H4 (cell line): ENCODE measurements at places on chromosomes 4 and X.

- no peak for DNase-seq
These were observed 384.6 kb downstream of the HNRNPD start for GRCh38 chr4:81989202-81989601.

- no peak for DNase-seq
These were observed 1605.6 kb upstream of the TENM3 start for GRCh38 chr4:180637616-180638015.

DNA sequence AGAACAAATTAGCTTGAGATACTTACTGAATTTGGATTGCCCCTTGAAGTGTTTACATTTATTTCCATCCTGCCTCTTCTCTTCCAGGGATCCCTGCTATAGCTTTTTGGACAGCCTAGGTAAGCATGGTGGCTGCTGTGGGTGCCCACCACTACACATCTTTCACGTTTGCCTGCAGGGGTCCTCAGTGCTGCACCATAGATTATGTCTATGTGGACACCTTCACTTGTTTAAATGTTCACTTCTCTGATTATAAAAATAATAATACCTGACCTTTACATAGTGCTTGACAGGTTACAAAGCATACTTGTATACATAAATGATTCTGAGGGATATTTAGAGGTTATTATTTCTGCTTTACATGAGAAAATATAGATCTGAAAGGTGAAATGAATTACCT is 67.9 kb upstream of the SLC4A4 start:
- peak; percentile 12 for DNase-seq

GRCh38 chr4:153023692-153024394 is 87.7 kb downstream of the FHDC1 start:
- DNase-seq: no peak

DNA sequence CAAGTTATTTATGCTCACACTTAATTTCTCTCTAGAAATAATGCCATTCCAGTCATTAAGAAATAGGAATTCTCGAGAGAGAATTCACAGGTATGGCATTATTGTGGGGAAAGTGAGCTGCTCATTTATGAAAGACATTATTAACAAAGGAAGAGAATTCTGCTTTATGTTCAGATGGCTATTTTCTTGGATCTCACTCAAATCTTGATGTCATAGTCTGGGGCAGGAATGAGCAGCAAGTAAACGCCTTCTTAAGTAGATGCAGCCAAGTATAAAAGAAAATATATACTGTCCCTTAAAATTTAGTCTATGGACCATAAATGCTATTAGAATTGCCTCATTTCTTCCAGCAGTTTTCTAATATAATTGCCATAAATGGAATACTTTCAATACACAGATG is 58.2 kb upstream of the FBXW7 start:
- no peak for DNase-seq

DNA sequence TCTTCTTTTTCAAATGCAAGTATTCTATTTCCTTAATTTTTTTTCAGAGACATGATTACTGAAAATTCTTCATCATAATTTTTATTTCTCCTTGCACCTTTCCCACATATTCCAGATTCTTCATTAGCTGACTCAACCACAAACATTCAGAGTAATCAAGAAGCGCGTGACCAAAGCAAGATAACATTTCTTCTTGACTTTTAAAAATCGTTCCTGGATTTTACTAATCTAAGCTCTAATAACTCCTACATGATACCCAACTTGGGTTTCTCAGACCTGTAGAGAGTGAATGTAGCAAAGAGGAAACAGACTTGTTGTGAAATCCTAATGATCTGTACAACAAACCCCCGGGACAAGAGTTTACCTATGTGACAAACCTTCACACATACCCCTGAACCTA is 615.0 kb downstream of the TMA16 start:
- DNase-seq: no peak

GRCh38 chrX:623599-624315 is 6.8 kb upstream of the SHOX start:
- no peak for DNase-seq

DNA sequence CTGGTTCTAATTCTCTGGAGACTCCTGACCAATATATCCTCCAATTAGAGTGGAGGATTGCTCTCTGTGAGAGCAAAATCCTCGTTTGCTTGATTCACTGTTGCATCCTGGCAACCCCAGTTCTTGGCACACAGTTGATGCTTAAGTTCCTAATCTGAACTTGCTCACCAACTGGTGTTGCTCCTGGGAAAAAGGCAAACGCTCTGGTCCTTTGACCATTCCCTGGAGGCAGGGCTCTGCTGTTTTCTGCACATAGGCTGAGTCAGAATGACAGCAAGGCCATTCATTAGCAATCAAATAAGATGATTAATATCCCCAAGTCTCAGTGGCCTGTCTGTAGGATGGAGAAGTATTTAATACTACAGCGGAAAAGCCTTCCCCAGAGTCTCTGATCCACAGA is 172.7 kb upstream of the TBC1D9 start:
- no peak for DNase-seq

- DNase-seq: no peak
These were observed 412.5 kb upstream of the KLHL4 start for GRCh38 chrX:87105131-87105530.

DNA sequence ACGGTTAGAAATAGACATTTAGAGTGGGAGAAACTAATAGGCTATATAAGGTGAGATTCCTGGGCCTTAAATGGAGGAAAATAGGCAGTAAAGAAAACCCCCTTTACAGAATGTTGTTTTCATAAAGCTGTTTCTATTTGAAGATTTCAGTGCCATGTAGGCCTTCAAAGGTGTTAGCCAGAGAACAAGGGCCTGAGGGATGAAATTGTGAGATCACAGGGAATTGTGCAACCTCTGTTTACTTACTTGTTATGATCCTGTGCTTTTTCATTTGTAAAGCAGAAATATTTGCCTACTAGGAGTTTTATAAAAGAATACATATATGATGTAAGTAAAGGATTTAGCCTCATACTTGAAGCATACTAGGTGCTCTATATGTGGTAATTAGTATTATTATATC is 272.9 kb upstream of the ARX start:
- no peak for DNase-seq

- no peak for DNase-seq
These were observed 150.3 kb upstream of the FAM9B start for GRCh38 chrX:9184211-9184610.

- no peak for DNase-seq
These were observed 96.2 kb upstream of the PABPC4L start for GRCh38 chr4:134297765-134298164.

- no peak for DNase-seq
These were observed 30.9 kb downstream of the HTT-AS start for GRCh38 chr4:3043282-3044020.

- no peak for DNase-seq
These were observed at the start of gene FGA for GRCh38 chr4:154590329-154591006. Gene FGA, minus strand, starts transcription at chr4:154590742. Its CDS starts 55 bp downstream, at chr4:154590687.

DNA sequence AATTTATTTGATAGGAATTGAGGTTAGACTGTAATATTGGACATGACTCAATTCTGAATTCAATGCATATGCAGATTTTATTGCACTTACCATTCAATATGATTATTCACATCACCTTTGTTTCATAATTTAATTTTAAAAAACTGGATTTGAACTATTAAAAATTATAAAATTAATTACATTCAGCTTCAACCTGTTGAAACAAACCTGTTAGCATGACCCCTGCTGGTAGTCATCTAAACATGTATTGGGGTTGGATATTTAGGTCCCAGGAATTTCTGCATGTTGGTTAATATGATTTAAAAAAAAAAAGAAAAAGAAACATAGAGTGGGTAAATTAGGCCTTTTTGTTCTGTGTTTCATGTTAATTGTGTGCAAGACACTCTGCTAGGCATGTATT is 85.9 kb downstream of the ARSJ start:
- DNase-seq: no peak

- no peak for DNase-seq
These were observed 3.1 kb upstream of the CDK16 start for GRCh38 chrX:47215291-47215900.

- no peak for DNase-seq
These were observed 55.8 kb downstream of the PTTG2 start for GRCh38 chr4:38015886-38016515.

- DNase-seq: no peak
These were observed 89.3 kb upstream of the CYLC1 start for GRCh38 chrX:83771664-83772063.

DNA sequence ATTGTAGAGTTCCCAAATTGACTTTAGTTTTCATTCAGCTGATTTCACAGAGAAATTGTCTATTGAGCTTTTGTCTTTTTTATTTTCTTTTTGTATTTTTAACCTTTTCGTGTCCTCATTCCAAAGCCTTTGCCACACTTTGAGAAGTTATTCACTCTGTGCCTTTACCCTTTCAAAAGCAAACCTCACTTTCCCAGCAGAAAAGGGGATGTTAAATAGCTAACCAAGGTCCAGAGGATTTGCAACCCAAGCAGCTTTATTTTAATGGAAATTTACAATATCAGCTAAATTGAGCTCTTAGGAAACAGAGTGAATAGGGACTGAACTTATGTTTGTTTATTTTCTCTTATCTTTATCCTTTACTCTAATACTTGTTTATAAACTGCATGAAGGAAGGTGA is 428.8 kb downstream of the PCDH7 start:
- DNase-seq: no peak

DNA sequence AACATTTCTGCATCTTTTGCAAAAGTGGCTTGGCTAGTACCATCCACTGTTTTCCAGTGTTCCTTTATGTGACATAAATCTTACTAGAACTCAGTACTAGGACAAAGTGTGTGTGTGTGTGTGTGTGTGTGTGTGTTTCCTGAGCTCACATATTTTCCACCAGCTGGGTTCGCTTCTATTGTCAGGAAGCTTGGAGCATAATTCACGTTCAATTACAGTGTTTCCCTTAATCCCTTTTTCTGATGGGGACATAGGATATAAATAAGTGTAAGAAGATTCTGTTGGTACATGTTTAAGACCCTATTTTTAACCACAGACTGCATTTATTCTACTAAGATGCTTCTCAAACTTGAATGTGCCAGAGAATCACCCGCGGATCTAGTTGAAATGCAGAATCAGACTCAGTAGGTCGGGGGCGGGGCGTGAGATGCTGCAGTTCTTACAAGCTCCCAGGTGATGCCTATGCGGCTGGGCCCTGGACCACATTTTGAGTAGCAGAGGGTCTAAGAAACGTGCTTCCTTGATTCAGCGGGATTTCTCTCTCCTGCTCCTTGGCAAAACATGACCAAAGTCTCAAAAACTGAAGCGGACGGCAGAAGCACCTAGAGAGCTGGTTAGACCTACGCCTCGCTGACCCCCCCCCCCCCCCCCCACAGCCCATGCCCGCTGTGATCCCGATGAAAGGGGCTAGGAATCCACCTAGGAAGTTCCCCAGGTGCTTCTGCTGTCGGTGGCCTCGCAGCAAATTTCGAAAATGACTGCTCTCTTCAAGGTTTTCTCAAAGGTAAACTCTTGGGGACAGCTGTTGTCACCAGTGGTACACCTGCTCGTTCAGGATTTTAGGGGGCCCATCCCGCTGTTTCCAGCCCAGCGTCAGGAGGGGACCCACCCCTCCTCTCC is 797 bp downstream of the CD99L2 start:
- no peak for DNase-seq

GRCh38 chr4:25347473-25347872 is 29.6 kb upstream of the ANAPC4 start:
- no peak for DNase-seq

DNA sequence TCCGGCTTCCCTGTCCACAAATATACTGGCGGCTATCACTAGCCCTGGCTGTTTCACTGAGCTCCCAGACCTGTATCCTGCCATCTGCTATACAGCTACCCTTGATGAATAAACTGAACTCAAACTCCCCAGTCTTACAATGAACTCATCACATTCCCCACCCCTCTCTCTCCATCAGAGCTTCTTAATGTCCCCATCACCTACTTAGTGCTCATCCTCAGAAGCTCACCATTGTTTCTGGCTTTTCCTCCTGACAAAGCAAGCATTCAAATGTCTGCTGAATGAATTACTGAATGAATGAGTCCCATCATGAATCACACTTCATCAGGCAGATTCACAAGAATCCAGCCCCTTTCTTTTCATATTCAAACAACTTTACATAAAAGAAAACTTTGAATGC is 5.7 kb upstream of the DGAT2L6 start:
- DNase-seq: no peak

DNA sequence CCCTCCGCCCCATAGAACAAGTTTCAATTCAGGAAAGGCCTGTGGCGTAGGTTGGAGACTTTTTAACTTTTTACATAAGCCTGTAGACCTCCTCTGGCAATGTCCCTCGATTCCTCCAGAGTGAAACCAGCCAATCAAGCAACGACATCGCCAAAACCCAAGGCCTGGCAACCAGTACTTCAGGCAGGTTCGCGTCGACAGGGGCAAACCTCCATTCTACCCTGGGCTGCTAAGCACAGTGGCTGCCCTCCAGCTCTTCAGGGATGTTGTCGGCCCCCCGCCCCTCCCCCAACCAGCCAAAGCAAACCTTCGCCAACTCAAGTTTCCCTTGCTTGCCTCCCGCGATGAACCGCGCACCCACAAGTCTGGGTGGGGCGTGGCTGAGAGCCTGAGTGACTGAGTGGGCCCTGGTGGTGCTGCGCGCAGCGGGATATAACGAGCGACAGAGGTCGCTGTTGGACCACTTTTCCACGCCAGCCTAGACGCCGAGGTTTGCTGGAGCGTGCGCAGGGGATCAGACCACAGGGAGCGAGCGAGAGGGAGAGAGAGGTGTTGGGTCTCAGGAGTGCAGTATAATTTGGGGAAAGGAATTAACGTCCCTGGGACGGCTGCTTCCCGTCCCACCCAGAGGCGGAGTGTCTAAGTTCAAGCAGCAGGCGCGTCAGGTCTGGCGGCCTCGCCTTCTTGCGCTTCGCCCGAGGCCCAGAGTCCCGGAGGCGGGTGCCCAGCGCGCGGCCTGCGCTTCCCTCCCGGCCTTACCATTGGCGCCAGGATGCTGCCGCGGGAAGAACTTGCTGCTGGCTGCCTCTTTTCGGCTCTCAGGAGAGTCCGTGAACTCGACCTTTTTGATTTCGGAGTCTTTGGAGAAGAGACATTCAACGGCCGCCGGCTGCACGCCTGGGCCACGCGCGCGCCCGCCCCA is 9.0 kb upstream of the PITX2 start:
- no peak for DNase-seq

- peak; percentile 20 for DNase-seq
These were observed 32.9 kb downstream of the CPEB2 start for GRCh38 chr4:15035159-15035558.

DNA sequence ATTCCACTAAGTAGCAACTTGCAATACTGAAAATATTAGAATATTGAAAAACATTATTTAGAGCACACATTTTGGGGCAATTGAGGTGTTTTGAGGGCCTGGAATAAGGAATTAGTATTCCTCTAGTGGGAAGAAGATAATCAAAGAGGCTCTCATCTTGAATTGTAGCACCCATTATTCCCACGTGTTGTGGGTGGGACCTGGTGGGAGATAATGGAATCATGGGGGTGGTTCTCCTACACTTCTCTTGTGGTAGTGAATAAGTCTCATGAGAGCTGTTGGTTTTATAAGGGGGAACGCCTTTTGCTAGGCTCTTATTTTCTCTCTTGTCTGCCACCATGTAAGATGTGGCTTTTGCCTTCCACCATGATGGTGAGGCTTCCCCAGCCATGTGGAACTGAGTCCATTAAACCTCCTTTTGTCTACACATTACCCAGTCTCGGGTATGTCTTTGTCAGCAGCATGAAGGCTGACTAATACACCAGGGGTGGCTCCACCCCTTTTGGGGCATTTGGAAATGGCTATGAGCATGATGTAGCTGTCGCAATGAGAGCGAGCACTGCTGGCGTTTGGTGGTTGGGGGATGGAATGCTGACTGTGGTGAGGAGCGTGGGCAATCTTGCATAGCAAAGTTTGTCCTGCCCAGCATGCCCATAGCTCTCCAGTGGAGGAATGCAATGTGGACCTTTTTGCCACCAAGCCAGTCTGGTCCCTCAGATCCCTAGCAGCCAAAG is 308.2 kb downstream of the FRMPD4 start:
- DNase-seq: peak; percentile 75
